Neural crest cell (in vitro differentiated cells): ENCODE measurements at places on chromosomes 7 and 10.
A peak's percentile ranks its signal among the peaks of the same experiment; 100 is the strongest.

GRCh38 chr7:92748495-92748894 is 87.9 kb downstream of the CDK6 start:
- DNase-seq, result no peak

- DNase-seq, result no peak
Measured at GRCh38 chr10:86964061-86964846, 4.0 kb upstream of the ADIRF start.

- no peak for DNase-seq
Measured at GRCh38 chr7:158976468-158976848, 120.1 kb downstream of the DYNC2I1 start.

DNA sequence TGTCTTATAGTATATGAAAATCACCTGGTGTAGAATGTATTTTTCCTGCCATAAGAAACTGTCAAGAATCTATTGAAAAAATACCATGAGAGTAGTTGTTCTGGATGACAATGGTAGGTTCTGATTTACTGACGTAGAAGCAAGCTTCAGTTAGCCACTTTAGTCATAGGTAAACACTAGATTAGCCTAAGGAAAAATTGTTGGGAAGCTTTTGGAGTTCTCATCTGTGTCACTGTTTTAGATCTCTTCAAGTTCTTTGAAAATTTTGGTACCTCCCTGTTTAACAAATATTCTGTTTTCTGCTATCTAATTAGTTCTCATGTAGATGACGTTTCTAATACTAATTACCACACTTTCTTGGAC is 131.8 kb downstream of the ADK start:
- DNase-seq, result no peak

DNA sequence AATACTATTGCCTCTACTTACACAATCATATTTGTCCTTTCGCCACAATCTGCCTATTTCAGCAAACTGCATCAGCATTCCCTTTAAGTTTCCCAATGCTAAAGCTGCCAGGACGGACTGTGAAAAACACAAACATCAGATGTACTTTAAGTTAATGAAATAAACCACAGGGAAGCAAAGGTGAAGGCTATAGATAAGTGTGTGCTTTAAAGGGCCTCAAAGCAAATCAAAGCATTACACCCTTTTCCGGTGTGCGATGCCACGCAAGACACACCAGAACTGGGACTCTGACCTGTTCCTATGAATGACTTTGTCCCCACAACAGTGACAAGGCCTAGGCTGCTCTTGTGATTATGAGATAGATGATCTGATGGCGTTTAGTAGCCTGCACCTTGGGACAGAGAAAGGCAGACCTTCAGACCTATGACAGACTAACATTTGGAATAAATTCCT is 23.4 kb downstream of the SLC26A3 start:
- no peak for DNase-seq

DNA sequence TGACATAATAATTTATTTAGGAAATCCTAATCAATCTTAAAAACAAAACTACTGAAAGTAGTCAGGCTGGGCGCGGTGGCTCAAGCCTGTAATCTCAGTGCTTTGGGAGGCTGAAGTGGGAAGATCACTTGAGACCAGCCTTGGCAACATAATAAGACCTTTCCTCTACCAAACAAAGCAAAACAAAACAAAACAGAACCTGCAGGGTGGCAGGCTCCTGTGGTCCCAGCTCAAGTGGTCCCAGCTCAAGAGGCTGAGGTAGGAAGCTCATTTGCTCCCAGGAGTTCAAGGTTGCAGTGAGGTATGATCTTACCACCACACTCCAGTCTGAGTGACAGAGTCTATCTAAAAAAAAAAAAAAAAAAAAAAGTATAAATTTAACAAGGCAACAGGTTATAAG is 748.0 kb downstream of the CNTNAP2 start:
- no peak for DNase-seq

GRCh38 chr10:31319602-31320549 is 860 bp downstream of the ZEB1 start:
- peak; percentile 21 for DNase-seq
